Glomerular endothelial cell (primary cell): ENCODE measurements at places on chromosomes 2 and 18. TPM values are rescaled to one million over a fixed set of nuclear protein-coding genes. Genes with fewer than 3 reads are reported as not detected.

GRCh38 chr18:45995461-45995860 is 28.3 kb upstream of the EPG5 start:
- no peak for DNase-seq

GRCh38 chr2:100208141-100208770 is 65.9 kb upstream of the AFF3 start:
- DNase-seq = no peak

DNA sequence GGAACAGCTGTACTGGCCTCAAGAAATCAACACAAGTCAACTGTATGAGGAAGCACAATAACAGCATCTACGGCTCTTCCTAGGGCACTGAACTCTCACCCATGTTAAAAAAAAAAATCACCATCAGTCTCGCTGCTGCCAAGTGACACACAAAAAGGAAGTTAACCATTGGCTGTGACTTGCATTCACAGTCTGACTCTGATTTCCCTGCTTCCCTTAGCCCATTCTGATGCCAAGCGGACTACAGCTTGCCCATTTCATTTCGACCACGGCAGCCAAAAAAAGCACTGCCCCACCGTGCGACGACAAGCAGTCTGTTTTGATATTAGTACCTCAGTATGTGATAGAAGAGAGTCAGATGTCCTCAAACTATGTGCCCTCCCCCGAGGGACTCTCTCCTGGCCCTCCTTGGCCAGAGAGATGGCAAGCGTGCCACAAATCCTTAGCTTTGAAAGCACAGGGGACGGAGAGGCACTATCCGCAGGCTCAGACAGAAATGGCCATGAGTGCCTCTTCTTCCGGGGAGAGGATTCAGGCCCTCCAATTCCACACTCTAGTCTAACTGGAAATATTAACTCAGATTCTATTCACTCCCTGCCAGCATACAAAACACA is 250.0 kb downstream of the TCF4 start:
- DNase-seq = no peak

DNA sequence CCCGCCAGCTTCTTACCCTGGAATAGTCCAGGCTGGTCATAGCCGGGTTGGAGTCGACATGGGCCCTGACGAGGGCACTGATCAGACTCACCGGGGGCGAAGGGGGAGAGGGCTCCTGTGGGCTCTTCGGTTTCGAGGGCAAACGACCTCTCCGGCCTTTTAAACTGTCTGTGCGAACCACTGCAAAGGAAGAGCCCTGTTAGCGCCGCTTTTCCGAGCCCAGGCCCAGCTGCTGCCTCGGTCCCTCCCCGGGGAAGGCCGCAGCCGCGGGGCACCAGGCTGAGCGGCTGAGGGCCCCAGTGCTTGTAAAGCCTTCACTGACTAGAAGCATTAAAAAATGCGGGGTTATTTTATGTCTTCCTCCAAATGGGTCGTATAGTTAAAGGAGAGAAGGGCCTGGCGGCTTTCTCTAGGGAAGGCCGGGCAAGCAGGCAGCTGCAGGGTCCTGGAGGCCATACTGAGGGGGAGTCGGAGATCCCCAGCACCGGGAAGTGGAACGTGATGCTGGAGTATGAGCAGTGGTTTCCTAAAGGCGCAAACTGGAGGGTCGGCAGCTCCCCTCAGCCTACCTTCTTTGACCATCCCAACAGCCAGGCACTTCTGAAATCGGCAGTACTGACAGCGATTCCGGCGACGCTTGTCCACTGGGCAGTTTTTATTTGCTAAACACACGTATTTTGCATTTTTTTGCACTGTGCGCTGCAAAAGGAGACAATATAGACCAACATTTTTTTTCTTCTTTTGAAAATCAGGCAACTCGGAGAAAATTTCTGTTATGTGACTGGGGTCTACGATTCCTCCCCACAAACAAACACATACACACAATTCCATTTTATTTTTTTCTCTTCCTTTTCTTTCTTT is 4.5 kb downstream of the NR4A2 start:
- DNase-seq = no peak

- DNase-seq = no peak
These were observed 63.5 kb upstream of the CNTNAP5 start for GRCh38 chr2:123961576-123961975.

- no peak for DNase-seq
These were observed 78.6 kb downstream of the SCG2 start for GRCh38 chr2:223523551-223524001.

DNA sequence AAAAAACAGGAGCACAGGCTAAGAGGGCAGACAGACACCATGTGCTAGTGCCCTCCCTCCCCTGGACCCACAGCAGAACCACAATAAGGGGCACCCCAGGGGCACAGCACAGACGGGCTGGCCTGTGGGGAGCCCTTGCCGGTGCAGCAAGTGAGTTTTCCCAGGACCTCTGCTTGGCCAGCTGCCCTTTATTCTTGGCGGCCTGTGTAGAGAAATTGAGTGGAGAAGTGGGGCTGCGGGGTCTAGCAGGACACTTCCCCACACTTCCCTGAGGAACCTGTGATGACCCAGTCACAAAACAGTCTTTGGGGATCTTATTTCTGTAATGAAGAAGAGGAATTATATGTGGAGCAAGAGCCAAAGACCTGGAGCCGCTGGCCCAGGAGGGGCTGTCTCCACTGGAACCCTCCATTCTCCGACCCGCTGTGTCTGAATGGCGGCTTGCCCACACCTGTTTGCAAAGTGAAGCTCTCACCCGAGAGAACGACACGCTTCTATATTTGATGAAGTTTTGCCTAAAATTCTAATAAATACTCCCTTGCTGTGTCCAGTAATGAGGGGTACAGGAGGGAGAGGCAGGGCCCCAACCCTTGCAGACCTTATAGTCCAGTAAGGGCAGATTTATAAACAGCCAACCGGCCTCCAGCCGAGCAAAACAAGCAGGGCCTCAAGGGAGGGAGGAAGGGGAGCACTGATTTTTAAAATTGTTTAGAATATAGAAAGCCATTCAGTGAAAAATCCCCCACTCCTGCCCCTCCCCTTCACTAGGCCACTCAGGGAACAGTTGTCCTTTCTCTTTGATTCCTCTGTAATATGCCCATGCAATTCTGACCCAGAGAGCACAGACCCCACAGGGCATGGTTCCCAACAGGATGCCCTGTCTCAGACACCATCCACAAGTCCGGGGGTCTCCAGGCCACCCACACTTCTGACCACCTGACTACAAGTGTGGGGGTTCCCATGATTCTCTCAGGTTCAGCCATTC is 44.7 kb upstream of the SNED1 start:
- no peak for DNase-seq

GRCh38 chr2:138205281-138205680 is 241.0 kb downstream of the HNMT start:
- DNase-seq = no peak

DNA sequence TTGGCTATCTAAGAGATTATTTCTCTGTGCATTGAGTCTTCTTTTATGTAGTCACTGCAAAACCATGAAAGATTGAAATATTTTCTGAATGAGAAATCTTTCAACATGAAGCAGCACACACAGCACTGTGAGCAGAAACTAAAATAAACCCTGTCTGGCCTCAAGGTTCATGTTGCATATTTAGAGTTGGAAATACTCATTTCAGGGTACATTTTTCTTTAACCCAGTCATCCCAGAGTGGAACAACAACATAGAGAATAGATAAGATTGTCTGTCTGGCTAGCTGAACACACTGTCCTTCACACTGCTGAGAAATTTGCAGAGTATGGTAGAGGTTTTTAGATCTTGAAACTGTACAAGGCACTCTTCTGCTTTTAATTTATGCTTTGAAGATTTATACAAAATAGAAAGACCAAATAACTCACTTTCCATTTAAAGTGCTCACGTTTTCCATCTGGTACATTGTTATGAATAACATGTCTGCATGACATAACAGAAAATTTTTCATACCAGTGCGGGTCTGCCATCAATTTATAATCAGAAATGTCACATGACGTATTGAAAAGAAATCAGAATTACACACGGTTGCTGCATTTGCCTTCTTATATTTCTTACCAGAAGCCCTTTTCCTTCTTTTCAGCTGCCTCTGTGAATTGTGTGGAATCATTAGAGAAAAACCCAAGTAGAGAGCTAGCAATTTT is 25.0 kb upstream of the FN1 start:
- no peak for DNase-seq

- DNase-seq = no peak
These were observed 1130.3 kb upstream of the ZEB2 start for GRCh38 chr2:145650226-145650625.

GRCh38 chr18:34548120-34548972 is 161.8 kb upstream of the DTNA start:
- DNase-seq = no peak

Gene LYG1
- 1.2 TPM in 1 of 2 replicates, not detected in the other for total RNA-seq

Gene EVA1A
- 114 and 140 TPM in 2 replicates for total RNA-seq

Gene LYPD6B
- total RNA-seq = 0.53 and 1.3 TPM in 2 replicates

Gene MAP4K4
- 244 and 305 TPM in 2 replicates for total RNA-seq

Gene TMEM178A
- 0.68 and 1.9 TPM in 2 replicates for total RNA-seq

Gene NEUROD1
- total RNA-seq = not detected in 2 replicates

Gene ABCG8
- not detected in 2 replicates for total RNA-seq
